ENCODE measurements at places on chromosomes 6 and 20.

DNA sequence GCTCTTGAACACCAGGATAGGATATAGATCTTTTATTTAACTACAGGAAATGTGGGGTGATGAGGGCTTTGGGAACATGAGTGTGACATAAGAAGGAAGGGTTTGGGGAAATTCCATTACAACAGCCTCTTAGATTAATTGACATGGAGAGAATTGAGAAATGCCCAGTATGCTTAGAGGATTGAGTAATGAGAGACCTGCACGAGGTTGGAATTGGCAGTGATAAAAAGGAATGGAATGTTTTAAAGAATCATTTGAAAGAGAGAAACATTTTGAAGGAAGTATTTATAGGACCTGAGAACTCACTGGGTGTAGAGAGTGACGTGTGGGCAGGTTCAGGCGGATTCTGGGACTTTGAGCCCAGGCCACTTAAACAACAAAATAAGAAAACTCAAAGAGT, 227.0 kb downstream of the BMP2 start:
- H3K27ac ChIP-seq: no peak overlapping the region
- H3K4me1 ChIP-seq: no peaks in the 10 kb centered on the region
- H3K4me3 ChIP-seq: no peak overlapping the region
- no peaks in the 10 kb centered on the region for H3K27me3 ChIP-seq

- no peak for DNase-seq
- no peak overlapping the region for H3K27ac ChIP-seq
- H3K36me3 ChIP-seq: no peaks in the 10 kb centered on the region
- no peak overlapping the region for H3K4me3 ChIP-seq
- H3K4me1 ChIP-seq: no peaks in the 10 kb centered on the region
These were observed 106.6 kb downstream of the ADGRG6 start for GRCh38 chr6:142408409-142408808.

DNA sequence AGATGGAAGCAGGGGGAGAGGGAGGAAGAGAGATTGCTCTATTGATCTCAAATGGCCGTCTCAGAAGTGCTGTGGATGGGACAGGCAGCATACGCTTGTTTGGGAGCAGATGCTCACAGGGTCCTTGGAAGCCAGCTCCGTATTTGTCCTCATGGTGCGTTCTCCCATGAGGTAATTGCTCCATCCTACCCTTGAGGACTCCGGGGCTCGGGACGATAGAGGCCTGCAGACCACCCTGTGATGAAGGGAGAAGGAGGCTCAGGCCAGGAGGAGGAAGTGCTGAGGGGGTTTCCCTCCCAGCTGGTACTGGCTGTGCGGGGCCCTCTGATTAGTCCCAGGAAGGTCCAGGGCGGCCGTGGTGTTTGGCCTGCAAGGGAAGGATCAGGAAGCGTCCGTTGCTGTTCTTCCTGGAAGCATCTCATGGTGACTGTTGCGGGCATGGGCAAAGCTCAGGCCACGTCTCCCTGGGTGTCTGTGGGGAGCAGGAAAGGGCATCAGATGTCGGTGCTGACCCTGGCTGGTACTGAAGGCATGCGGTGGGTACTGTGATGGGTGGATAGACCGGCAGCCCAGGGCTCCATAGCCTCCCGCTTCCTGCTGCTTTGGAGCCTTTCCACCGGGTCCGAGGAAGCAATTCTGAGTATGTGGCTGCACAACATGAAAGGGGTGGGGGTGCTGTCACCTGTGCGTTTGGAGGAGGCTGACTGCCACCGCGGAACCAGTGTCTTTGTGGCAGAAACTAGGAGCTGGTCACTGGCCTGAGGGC, 158.3 kb downstream of the SYCP2 start:
- H3K27me3 ChIP-seq: no peaks in the 10 kb centered on the region
- no peak overlapping the region for H3K4me3 ChIP-seq
- H3K36me3 ChIP-seq: no peaks in the 10 kb centered on the region
- DNase-seq: no peak
- H3K4me1 ChIP-seq: no peaks in the 10 kb centered on the region
- H3K27ac ChIP-seq: no peak overlapping the region

DNA sequence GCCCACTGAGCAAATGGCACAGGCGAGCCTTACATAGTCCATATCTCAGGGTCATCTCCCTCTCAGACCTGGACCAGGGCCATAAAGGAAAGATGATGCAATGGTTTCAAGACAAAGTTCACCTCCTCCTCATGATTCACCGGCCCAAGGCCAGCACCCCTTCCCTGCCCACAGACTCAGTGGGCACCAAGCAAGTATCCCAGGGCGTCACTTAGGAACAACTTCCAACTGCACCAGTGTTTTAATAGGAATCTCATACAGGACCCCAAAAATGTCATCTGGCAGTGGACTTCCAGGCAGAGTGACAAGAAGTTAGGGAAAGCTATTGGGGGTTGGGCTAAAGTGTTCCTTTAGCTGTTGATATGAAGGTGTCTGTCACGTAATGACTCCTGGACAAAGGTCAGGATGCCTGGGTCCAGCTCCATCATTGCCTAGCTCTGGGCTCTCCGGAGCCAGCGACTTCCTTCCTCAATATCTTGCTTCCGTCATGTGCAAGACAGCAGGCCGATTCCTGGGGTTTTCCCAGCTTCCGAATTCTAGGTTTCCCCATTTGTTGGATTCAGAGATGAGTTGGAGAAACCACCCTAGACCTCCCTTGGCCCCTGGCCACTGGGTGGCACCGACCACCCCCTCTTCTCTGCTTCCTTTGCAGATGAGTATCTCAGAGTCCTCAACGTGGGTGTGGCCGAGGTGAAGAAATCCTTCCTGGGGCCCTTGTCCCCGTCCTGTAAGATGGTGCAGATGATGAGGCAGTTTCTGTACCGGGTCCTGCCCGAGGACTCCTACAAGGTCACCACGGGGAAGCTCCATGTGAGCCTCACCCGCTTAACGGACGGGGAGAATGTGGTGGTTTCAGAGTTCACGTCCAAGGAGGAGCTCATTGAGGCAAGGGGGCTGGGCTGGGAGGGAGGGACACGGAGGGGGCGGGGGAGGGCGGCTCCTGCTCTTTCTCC, 21.1 kb downstream of the PNPLA1 start:
- H3K36me3 ChIP-seq: no peaks in the 10 kb centered on the region
- no peak for DNase-seq
- no peak overlapping the region for H3K4me3 ChIP-seq
- H3K27me3 ChIP-seq: peaks cover 10% of the 10 kb centered on the region
- no peak overlapping the region for H3K27ac ChIP-seq

GRCh38 chr6:139448051-139448649, 73.7 kb upstream of the CITED2 start:
- H3K27ac ChIP-seq: no peak overlapping the region
- no peaks in the 10 kb centered on the region for H3K36me3 ChIP-seq
- DNase-seq: no peak
- no peaks in the 10 kb centered on the region for H3K27me3 ChIP-seq

DNA sequence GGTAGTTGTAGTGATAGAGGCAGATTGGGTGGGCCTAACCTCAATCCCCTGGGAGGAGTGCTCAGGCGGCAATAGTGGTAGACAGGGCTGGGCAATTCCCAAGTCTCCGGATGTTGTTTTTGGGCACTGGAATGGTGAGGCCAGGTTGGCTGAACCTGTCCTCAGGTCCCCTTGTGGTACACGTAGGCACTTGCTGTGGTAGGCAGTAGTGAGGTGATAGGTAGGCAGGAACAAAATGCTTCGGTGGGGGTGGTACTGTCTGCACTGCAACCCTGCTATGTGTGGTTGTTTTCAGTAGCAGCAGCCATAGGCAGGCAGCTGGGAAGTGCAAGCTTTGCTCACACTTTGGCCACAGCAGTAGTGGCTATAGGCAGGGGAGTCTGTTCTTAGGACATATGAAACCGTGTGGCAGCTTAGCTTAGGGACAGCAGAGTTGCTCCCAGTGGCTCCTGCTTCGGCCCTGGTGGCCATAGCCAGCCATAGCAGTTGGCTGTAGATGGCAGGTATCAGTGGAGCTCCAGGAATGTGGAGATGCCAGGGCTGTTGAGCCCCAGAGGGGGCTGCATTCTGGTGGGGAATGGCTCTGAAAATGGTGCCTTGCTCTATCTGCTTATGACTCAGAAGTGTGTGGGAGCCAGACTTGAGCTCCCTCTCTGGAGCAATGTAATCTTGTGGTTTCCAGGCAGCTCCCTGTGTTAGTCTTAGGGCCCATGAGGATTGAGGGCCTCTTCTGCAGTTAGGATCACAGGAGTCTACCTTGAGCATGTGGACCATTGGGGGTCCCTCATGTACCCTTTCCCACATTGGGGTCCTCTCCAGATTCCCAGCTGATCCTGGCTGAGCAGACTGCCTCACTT, 241.8 kb upstream of the BMP2 start:
- H3K27ac ChIP-seq: no peak overlapping the region
- H3K36me3 ChIP-seq: no peaks in the 10 kb centered on the region
- H3K4me1 ChIP-seq: no peaks in the 10 kb centered on the region
- H3K4me3 ChIP-seq: no peak overlapping the region

GRCh38 chr20:19589787-19590362, 168.2 kb upstream of the RIN2 start:
- H3K4me3 ChIP-seq: no peak overlapping the region
- DNase-seq: no peak
- H3K4me1 ChIP-seq: no peaks in the 10 kb centered on the region

DNA sequence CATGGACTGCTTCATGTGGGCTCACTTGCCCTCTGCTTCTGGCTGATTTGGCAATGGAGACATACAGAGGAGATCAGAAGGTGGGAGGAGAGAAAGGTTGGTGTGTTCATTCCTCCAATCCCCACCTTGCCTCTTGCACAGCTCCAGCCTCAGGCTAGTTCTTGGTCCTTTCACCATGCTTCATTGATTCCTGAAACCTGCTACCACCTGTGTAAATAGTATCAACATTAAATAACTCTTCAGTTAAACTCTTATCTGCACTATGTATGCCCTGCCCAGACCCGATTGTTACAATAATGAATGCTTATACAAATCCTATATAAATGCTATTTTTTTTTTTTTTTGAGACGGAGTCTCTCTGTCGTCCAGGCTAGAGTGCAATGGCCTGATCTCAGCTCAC, 174.5 kb downstream of the CD83 start:
- no peaks in the 10 kb centered on the region for H3K36me3 ChIP-seq
- no peak for DNase-seq
- H3K4me3 ChIP-seq: no peak overlapping the region
- H3K27ac ChIP-seq: no peak overlapping the region
- no peaks in the 10 kb centered on the region for H3K4me1 ChIP-seq

DNA sequence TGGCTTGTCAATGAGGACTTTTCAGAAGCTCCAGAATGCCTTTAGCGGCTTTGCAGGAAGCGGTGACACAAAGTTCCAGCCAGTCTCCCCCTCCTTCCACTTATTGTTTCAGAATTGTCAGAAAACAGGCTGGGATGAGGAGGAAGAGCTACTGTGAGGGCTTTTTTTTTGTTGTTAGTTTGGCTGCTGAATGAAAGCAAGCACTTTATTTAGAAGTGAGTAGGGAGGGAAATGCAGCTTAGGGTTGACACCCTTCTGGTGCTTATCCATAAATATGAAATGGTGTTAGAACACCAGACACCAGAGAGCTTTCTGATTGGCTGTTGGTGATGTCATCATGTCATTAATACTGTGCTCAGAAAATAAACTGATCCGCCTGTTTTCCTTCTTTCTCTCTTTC, 251.5 kb downstream of the SOX4 start:
- no peak for DNase-seq
- no peaks in the 10 kb centered on the region for H3K27me3 ChIP-seq
- H3K27ac ChIP-seq: no peak overlapping the region

GRCh38 chr6:170224694-170225660, 65.9 kb downstream of the DLL1 start:
- peak overlapping the region; percentile 86 for H3K27ac ChIP-seq
- H3K36me3 ChIP-seq: no peaks in the 10 kb centered on the region
- peak; percentile 94 for DNase-seq
- H3K4me1 ChIP-seq: peaks cover 11% of the 10 kb centered on the region
- H3K4me3 ChIP-seq: peak overlapping the region; percentile 34

DNA sequence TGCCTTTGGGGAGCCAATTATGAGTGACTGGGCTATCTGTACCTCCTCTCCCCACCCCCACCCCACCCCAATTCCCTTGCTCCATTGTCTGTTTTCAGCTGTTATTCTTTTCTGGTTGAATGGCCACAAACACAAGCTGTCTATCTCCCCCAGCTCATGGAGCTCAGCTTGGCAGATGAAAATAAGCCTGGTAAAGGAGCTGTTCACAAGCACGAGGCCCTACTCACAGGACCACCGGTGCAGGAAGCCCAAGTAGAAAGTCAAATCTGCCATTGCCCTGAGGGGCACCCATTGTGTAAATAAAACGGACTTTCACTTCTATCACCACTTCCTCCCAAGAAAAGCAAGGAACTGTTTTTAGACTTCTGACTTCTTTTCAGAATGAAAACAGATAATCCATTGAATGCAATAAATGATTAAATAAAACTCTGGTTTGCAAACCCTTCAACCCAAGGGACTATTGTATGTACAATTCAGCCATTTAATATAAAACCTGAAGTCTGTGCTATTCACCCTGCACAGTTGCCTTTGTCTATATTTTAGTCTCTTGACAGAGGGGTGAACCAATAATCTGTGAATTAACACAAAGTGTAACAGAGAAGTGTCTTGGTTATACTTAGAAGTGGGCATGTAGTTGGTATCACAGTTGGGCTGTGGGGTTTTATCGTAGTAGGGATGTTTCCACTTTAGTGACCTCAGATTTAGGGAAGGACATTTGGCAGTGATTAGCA, 27.7 kb downstream of the RIPOR2 start:
- peaks cover 6% of the 10 kb centered on the region for H3K4me1 ChIP-seq
- peak overlapping the region; percentile 88 for H3K4me3 ChIP-seq
- no peak for DNase-seq
- peak overlapping the region; percentile 83 for H3K27ac ChIP-seq
- no peaks in the 10 kb centered on the region for H3K27me3 ChIP-seq
- no peaks in the 10 kb centered on the region for H3K36me3 ChIP-seq

DNA sequence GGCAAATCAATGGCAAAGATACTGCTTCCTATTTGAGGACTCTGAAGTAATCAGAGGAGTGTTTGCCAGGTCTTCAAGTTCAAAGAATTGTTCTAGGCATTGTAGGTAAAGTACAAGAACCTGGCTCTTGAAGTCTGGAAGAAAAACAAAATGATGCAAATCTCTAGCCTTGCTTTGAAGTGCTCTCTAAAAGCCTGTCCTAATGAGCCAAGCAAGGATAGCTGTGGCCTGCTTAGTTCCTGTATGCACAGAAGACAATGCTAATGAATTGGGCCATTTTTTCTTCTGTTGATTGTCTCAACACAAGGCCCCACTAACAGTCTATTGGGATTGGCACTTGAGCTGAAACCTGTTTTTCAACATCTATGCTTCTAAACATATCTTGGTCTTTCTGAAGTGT, 165.0 kb upstream of the POU3F2 start:
- no peaks in the 10 kb centered on the region for H3K36me3 ChIP-seq
- H3K4me1 ChIP-seq: no peaks in the 10 kb centered on the region
- no peaks in the 10 kb centered on the region for H3K27me3 ChIP-seq
- no peak for DNase-seq
- no peak overlapping the region for H3K4me3 ChIP-seq
- H3K27ac ChIP-seq: no peak overlapping the region

DNA sequence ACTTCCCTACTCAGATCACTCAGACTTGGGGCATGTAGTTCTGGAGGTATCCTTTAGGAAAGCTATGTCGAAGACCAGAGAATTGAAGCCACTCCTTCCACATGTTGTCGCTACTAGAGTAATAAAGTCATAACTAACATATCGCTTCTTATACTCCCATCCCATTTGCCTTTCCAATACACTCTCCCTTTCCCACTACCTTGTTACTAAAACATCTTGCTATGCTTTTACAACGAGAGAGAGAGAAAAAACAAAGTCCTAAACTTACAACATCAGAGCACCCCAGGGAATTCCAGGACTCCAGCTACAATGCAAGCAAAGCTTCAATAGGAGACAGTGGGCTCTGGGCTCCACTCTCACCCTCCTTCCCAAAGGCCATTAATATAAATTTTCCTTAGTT, 5.1 kb upstream of the LAMP5 start:
- H3K4me1 ChIP-seq: no peaks in the 10 kb centered on the region
- H3K4me3 ChIP-seq: no peak overlapping the region
- H3K27me3 ChIP-seq: peaks cover 41% of the 10 kb centered on the region
- H3K27ac ChIP-seq: no peak overlapping the region
- no peaks in the 10 kb centered on the region for H3K36me3 ChIP-seq

All from breast epithelium (tissue), 4 donors.